Calu3 (cell line): ENCODE measurements at places on chromosomes 3 and 15. TPM values are rescaled to one million over a fixed set of nuclear protein-coding genes. Genes with fewer than 3 reads are reported as not detected.

GRCh38 chr3:129605922-129606635 lies 397 bp downstream of the PLXND1 start:
- peaks cover 31% of the 10 kb centered on the region for H3K36me3 ChIP-seq
- peaks cover 73% of the 10 kb centered on the region for H3K27me3 ChIP-seq
- peak overlapping the region; percentile 81 for H3K4me3 ChIP-seq
- peak; percentile 43 for DNase-seq

DNA sequence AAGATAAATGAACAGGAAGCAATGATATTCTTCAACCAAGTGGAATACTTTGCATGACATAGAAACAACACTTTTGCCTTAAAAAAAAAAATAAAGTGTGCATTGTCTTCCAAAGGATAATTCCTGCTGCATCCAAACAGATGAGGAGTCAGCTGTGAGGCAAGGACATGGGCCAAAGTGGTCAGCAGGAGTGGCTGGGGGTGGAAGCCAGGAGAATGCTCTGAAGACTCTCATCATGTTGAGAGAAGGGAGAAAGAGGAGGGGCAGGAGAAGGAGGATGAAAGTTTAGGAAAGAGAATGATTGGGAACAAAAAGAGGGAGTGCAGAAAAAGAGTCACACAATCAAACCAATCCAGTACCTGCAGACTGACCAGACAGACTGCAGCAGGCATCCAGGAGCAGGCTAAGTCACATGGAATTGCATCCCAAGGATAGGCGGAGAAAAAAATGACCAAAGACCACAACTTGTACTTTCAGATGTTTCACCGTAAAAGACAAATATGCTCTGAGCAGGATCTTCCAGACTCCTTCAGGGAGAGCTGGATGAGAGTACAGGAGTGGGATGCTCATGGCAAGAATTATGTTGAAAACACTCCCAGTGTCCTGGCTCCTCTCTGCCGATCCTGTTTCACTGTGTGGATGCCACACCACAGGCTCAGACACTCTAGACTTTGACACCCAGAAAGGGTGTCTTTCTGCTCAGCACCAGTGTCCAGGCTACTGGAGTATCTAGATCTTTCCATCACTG lies 11.9 kb downstream of the ABI3BP start:
- H3K36me3 ChIP-seq, result no peaks in the 10 kb centered on the region
- no peak overlapping the region for H3K4me3 ChIP-seq
- no peaks in the 10 kb centered on the region for H3K4me1 ChIP-seq

GRCh38 chr3:133038089-133038730 lies at the start of gene TMEM108:
TMEM108 (plus strand) TSS chr3:133038391.
- H3K27ac ChIP-seq, result no peak within 1 kb of the TSS
- no peak within 1 kb of the TSS for H3K4me3 ChIP-seq
- no peaks in the 10 kb centered on the region for H3K4me1 ChIP-seq
- DNase-seq, result no peak

DNA sequence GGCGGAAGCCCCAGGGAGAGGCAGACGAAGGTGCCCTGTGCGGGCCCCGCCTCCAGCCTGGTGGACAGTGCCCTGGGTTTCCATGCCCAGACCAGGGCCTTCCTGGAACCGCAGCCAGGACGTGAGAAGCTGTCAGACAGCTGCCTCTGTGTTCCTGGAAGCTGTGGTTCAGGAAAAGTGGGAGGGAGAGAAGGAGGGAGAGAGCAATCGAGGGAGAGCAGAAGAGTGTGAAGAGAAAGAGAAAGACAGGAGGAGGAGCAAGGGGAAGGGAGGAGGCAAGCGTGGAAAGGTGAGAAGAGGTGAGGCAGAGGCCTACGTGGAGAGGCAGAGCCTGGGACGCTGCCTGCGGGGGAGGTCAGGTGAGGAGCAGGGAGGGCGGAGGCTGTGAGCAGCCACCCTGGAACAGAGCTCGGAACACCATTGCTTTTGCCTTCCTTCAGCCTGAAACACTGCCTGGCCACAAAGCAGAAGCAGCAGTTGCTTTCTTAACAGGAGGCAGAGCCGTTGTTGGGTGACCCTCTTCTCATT lies 18.6 kb downstream of the ZDHHC19 start:
- no peak overlapping the region for H3K27ac ChIP-seq
- no peaks in the 10 kb centered on the region for H3K27me3 ChIP-seq
- H3K4me1 ChIP-seq, result no peaks in the 10 kb centered on the region
- H3K4me3 ChIP-seq, result no peak overlapping the region

CLDN11 gene
- total RNA-seq, result 5.1 and 8.7 TPM in 2 replicates
